SK-MEL-5 (cell line): ENCODE measurements at places on chromosomes 12 and 14. TPM values are rescaled to one million over a fixed set of nuclear protein-coding genes. Genes with fewer than 3 reads are reported as not detected.

GRCh38 chr12:108348842-108349241, 9.7 kb upstream of the CMKLR1 start:
- no peak for DNase-seq

DNA sequence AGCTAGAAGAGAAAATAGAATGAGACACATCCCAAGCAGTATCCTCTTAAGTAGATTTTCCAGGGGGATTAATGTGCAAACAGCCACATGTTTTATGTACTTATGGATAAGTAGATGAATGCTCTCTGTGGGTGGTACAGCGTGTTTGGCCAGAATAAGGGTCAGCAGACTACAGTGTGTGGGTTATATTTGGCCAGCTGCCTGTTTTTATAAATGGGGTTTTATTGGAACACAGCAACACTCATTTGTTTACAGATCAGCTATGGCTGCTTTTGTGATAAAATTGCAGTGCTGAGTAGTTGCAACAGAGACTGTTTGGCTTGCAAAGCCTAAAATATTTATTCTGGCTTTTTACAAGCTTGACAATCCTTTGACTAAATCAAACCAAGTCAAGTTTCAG, 780.2 kb upstream of the SEL1L start:
- DNase-seq = peak; percentile 30

- DNase-seq = no peak
Observed at GRCh38 chr12:52217223-52217622, 15.8 kb upstream of the KRT7 start.

DNA sequence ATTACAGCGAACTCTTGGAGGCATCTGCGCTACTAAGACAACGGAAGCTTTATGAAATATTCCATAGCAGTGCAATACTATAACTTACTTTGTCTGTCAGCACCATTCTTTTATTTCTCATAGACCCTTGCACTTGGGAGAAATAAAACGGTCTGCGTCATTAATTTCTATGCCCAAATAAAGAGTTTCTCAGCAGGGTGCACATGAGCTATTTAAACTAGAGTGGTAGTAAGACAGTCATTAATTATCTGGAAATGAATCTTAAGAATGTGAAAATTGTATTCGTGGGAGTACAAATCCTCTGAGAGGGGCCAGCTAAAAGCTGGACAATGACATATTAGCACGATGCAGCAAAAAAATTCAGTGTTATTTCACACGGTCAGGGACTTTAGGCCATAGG, 903.4 kb upstream of the FOXG1 start:
- DNase-seq = no peak

DNA sequence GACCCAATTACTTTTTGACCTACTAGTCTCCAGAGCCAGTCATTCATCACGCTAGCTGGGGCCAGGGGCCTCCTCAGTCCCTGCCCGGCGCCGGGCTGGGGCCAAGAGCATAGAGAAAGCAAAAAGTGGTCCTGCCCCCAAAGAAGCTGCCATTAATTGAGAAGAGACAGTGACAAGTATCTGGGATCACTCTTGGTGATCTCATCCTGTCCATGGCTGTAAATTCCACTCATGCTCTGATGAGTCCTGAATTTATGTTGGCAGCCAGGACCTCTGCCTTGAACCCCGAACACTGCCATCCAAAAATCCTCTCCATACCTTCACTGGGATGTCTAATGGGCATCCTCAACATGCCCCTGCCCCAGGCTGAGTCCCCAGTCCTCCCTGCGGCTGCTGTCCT, 34.4 kb upstream of the DLK1 start:
- no peak for DNase-seq

DNA sequence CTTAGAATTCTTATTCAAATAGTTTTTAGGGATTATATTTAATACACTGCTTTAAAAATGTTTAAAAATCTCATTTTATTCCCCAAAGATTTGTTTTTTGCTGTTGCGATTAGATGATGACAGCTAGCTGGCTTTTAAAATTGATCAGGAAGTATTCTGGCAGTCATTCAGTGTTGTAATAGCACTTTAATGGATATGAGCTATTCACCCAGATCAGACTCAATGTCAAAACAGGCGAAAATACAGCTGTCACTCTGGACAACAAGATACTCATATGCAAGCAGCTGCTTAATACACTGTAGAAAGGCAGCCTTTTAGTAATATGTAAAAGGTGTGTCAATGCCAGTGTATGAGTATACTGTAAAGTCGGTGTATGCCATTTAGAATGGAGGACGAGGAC, 91.7 kb downstream of the NPAS3 start:
- no peak for DNase-seq

DNA sequence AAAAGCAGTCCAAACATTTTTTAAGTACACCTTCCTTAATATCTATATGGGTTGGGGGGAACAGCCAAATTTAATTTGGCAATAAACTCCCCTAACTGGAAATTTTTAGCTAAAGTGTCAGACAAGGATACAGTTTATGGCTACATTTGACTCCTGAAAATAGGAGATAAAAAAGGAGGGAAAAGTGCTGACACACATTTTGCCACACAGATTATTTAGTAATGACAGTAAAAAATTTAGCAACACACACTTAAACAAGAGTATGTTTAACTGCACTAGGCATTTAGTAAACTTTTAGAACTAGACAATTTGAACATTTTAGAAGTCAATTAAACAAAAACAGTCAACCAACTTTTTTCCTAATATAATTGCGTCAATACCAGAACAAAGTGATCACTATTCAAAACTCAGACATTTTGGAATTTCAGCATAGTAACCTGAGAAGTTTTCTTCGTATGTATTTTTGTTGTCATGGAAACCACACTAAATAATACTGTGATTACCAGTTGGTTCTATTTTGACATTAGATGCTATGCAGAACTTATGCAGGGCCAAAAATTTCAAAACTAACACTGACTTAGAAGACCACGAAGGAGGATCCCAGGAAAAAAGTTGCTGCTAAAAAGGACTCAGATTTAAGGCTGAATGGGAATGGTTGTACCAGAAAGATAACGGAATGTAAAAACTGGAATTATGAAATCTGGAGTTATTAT, 13.4 kb downstream of the GMFB start:
- no peak for DNase-seq

WDHD1 gene
- 13.6 and 16.7 TPM in 2 replicates for total RNA-seq

OXA1L gene
- total RNA-seq = 232 and 242 TPM in 2 replicates

DNA sequence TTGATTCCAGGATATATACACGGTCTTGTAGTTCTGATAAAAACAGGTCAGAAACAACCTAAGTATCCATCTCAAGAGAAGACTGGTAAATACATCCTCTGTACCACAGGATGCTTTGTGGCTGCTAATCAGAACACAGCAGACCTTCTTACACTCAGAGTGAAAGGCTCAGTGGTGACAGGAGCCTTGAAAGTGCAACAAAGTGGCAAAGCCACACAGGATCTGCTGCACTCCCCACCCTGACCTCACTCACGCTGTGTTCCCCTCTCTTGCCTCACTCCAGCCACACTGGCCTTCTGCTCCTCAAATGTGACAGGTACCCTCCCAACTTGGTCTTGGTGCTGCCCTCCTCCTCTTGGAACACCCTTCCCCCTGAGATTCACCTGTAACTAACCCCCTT, 98.1 kb upstream of the GRIP1 start:
- DNase-seq = no peak

DNAL1 gene
- 7.1 and 15.1 TPM in 2 replicates for total RNA-seq

- no peak for DNase-seq
Observed at GRCh38 chr14:75341620-75342019, 63.0 kb downstream of the FOS start.

DNA sequence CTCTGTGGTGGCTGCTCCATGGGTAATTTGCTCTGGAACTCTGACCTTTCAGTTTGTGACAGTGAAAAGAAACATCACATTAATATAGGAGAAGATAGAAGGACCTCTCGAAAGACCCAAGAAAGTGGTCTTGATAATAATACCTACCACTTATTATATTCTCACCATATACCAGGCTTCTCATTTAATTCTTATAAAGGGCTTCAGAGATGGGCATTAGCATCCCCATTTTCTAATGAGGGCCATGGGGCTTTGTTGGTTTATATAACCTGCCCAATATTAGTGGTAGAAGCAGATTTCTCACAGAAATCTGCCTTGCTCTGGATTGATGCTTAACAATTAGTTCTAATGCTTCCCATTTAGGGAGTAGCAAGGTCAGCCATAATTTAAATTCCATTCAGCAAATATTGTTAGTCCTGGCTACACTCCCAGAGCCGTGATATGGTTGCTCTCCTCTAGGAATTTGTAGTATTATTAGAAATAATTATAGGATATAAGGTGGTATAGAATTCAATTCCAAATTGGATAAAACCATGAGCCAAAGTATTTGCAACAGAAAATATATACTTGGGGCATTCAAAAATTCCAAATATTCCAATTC, 7.4 kb upstream of the AMIGO2 start:
- DNase-seq = peak; percentile 49

PIANP gene
- not detected in 2 replicates for total RNA-seq

DNA sequence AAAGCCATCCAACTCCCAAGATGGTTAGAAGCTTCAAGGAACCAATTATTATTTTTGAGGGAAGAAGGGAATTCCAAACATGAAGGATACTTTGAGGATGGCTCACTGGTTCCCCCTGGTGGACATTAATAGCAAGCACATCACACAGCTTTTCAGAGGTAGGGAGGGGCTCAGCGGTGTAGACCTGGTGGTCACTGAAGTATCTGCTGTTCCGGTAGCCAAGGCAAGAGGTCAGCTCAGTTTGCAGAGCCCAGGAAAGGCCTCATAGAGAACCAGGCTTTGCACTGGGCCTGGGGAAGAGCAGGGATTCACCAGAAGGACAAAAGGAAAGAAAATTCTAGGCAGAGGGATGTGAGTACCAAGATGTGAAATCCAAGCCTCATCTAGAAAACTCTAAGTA, 118.7 kb downstream of the KSR2 start:
- DNase-seq = peak; percentile 76

GRCh38 chr12:111417784-111418593, 12.3 kb downstream of the SH2B3 start:
- no peak for DNase-seq

- DNase-seq = no peak
Observed at GRCh38 chr12:80142640-80143039, 43.3 kb downstream of the OTOGL start.

GSG1 gene
- not detected in 2 replicates for total RNA-seq

DNA sequence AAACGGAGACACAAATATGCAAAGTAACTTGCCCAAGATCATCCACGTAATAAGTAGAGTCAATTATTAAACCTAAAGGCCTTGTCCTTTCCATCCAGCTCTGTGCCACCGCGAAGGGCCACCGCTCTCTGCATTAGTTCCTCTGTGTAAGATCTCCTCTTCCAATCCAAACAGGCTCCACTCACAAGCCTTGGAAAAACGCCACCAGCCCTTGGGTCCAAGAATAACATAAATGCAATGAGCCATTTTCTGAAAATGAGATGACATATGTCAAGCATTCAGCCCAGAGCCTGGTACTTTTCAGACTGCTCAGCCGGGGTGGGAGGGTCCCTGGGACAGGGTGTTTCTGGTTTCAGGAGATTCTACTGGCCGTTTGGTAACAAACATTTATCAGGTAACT, 30.0 kb downstream of the DGLUCY start:
- no peak for DNase-seq

DNA sequence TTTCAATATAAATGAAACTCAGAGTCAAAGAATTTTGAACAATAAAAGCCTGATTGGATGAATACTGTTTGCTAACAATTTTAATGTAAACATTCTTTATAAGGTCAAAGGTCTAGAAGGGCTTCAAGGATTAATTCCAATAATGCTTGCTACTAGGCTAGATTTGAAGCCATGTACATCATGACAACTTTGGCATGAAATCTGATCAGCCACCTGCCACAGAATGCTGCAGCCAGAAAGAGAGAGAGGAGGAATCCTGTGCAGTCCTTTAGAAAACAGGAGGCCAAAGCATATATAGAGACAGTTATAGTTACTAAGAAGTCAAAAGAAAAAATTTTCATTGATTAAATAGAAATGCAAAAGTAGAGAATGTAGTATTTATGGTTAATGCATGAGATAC, 47.1 kb downstream of the ABCD2 start:
- no peak for DNase-seq

KSR2 gene
- total RNA-seq = 0.03 TPM in 1 of 2 replicates, not detected in the other

- no peak for DNase-seq
Observed at GRCh38 chr12:92732716-92733115, 29.9 kb downstream of the PLEKHG7 start.

DNA sequence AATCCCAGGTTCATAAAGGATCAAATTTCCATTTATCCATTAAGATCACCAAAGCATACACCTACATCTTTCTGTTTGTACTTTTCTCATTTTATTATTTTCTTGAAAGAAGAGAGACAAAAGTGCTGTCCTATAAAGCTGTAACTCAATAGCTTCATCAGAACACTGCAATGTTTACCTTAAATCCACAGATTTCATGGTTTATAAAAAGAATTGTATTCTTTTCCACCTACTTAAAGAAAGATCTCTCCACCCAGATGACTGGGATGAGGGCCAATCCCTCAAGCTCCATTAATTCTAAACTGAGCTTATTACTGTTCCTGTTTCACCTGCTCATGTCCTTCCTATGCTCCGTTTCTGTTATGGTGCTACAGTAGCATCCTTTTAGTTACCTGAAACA, 470.6 kb downstream of the BCAT1 start:
- DNase-seq = no peak

DNA sequence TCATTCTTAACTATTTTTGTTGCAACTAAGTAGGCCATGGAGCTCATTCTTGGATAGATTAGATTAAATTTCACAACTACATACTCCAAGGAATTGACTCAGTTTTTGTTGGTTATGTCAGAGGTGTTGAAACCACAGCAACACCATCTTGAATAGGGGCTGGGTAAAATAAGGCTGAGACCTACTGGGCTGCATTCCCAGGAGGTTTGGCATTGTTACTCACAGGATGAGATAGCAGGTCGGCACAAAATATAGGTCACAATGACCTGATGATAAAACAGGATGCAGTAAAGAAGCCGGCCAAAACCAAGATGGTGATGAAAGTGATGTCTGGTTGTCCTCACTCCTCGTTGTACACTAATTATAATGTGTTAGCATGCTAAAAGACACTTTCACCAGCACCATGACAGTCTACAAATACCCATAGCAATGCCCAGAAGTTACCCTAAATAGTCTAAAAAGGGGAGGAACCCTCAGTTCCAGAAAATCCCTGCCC, 20.9 kb downstream of the DMAC2L start:
- DNase-seq = no peak

- DNase-seq = no peak
Observed at GRCh38 chr14:104367866-104368750, 211.5 kb upstream of the C14orf180 start.

- no peak for DNase-seq
Observed at GRCh38 chr12:99152337-99152736, 495.2 kb upstream of the GARIN6 start.

SPPL3 gene
- total RNA-seq = 7.4 and 7.5 TPM in 2 replicates

RNASE13 gene
- not detected in 2 replicates for total RNA-seq

GRCh38 chr12:127685931-127686330, 581.0 kb upstream of the TMEM132C start:
- no peak for DNase-seq
